ENCODE measurements at places on chromosomes 12 and 14. TPM values are rescaled to one million over a fixed set of nuclear protein-coding genes. Genes with fewer than 3 reads are reported as not detected.

DNA sequence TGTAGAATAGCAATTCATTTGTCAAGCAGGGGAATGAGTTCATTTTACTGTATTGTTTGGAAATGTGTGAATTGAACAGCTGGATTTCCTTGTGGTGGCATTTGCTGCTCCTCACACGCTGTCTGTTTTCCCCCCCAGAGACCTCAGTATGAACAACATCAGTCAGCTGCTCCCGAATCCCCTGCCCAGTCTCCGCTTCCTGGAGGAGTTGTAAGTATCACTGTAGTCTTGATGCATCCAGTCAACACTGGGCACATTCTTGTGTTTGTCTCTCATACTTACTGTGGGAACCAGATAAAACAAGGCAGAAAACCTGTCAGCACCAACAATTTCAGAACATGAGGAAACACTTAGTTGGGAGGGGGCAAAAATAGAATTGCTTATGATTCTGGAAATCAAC lies 64.9 kb downstream of the LGR5 start:
- no peaks in the 10 kb centered on the region for H3K36me3 ChIP-seq
- DNase-seq: no peak
- no peaks in the 10 kb centered on the region for H3K27me3 ChIP-seq

DNA sequence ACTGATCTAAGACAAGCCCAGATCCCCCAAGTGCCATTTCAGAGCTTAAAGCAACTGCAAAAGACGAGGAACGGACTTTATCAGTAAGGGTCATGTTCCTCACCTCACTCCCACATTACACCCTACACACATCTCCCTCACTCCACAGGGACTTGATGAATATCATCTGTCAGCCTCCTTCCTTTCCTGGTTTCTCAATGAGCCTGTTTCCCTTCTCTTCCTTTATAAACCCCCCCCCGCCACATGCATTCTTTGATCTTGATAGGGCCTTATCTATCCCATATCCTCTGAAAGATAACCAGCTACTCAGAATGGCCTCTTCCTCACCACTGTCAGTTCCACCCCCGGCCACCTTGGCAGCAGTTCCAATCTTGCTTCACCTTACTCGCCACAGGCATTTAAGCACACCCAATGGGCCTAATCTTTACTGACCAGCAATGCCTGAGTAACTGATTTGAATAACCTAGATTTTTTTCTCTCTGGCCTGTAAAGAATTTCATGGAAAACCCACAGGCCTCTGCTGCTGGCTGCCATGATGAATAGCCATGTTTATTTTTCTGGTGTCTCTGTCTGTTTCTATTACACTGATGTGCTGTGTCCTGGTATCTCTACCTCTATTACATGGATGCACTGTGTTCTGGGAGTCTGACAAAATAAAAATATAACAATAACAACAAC lies 138.7 kb downstream of the PHLDA1 start:
- H3K4me1 ChIP-seq: no peaks in the 10 kb centered on the region
- H3K27ac ChIP-seq: no peak overlapping the region
- H3K36me3 ChIP-seq: no peaks in the 10 kb centered on the region

DNA sequence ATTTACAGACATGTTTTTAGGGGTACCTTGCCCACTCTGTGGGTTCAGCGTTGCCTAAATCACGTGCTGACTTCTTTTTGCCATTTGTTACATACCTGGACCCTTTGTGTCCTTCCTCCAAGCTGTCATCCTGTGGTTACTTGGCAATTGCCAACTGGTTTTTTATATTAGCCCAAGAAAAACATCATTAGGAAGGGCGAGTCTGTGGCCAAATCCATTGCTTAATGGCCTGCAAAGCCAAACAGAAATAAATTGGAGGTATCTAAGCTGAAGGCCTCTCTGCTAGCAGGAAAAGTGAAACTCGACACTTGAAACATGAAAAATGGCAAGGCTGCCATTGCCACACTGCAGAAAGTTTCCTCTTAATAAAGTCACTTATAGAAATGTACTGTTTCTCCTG lies 190.4 kb downstream of the NUAK1 start:
- H3K4me1 ChIP-seq: no peaks in the 10 kb centered on the region
- no peak for DNase-seq
- no peak overlapping the region for H3K27ac ChIP-seq
- H3K27me3 ChIP-seq: no peaks in the 10 kb centered on the region

DNA sequence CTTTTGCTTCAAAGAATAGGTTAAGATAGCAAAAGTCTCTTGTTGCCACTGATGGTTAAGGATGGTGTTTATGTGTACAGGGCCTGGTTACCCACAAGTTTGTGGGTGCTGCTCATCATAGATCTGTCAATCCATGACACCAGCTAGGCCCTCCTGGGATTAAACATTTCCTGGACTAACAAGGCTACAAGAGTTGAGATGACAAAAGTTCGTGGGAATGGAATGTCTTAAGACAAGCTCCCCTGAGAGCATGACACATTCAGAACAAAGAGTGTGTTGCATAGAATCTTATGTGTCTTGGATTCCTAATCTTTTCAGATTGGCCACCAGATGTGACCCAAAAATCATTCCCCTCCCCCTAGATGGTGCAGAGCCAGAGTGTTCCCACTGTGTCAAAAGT lies 592.5 kb upstream of the USP15 start:
- no peaks in the 10 kb centered on the region for H3K27me3 ChIP-seq
- H3K4me3 ChIP-seq: no peak overlapping the region
- no peak for DNase-seq
- H3K4me1 ChIP-seq: no peaks in the 10 kb centered on the region

DNA sequence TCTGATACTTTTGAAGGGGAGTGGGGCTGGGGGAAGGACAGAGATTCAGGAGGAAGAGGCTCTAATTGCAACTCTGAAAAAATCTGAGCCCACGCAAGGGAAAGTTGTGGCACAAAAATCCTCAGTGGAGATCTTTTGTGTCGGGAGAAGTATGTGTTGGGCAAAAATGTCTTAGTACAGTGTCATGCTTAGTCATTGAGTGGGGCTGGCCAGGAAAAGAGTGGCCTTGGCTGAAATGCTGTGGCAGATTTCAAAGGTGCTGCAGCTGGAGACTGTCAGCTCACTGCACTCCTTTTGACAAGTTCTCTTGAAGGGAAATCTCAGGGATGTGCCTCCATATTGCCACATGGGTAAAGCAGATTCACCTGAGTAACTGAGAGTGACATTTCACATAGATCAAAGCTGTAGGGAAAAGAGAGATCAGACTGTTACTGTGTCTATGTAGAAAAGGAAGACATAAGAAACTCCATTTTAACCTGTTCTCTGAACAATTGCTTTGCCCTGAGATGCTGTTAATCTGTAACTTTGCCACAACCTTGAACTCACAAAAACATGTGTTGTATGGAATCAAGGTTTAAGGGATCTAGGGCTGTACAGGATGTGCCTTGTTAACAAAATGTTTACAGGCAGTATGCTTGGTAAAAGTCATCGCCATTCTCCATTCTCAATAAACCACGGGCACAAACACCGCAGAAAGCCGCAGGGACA lies 36.0 kb upstream of the GLIPR1 start:
- H3K27ac ChIP-seq: no peak overlapping the region
- no peak overlapping the region for H3K4me3 ChIP-seq
- no peaks in the 10 kb centered on the region for H3K36me3 ChIP-seq
- no peaks in the 10 kb centered on the region for H3K4me1 ChIP-seq
- H3K27me3 ChIP-seq: no peaks in the 10 kb centered on the region
- DNase-seq: no peak

Gene KERA
- total RNA-seq: not detected

Data from vagina (tissue), 2 donors.